ENCODE measurements at places on chromosomes 2 and 18.

GRCh38 chr18:62354151-62354550 is 29.0 kb downstream of the TNFRSF11A start:
- no peak overlapping the region for H3K27ac ChIP-seq
- no peaks in the 10 kb centered on the region for H3K36me3 ChIP-seq
- DNase-seq = no peak
- no peaks in the 10 kb centered on the region for H3K27me3 ChIP-seq
- H3K4me1 ChIP-seq = no peaks in the 10 kb centered on the region
- no peak overlapping the region for H3K4me3 ChIP-seq

DNA sequence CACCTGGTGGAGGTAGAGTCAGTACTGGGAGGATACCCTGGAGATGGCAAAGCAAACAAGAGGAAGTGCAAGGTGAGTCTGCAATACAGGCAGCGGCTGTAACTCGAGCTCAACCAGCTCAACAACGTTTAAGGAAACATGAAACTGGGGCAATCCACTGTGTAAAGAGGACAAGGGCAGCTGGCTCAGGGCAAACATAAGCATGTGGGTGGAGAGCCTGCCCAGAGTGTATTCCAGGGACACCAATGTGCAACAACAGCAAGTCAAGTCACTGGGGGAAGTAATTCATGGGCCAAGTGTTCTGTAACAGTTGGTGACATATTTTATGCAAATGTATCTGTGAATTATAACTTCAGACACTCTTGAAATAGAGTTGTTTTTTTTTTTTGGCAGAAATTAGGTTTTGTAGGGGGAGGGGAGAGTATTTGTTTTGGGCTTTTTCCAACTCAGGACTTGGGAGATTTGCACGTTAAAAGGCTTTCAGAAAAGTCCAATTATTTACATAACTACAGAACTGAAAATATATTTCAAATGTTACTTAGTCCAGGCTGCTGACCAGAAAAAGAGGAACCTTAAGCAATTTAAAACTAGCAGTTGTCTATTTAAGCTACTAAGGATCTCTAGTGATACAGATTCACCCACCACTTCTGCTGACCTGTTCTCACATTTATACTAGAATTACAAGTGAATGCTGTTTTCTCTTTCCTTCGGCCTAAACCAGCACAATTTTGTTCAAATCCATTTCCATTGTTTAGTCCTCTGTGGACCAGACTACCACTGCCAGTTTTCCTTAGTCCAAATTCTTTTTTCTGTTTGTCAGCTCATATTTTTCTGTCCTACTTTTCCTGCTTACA is 18.6 kb downstream of the NRXN1 start:
- H3K4me1 ChIP-seq = no peaks in the 10 kb centered on the region
- H3K36me3 ChIP-seq = no peaks in the 10 kb centered on the region
- H3K27ac ChIP-seq = no peak overlapping the region
- no peak for DNase-seq

DNA sequence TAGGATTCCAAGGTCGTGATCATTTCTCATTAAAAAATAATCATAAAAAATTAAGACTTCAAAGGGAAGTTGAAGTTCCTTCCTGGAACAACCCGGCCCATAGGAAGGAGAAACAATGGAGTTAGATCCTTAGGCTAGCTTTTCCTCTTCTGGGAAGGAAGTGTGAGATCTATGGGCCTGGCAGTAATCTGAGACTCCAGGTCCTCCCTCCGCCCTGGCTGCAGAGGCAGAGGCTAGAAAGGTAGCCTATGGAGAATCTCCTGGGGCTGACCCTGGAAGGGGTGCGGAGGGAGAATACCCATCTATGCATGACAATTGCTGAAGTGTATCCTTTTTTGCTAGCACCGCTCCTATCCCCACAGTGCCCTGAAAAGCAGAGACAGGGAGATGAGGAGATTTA is 37.9 kb downstream of the TRIB2 start:
- no peak overlapping the region for H3K27ac ChIP-seq
- no peaks in the 10 kb centered on the region for H3K36me3 ChIP-seq
- no peaks in the 10 kb centered on the region for H3K4me1 ChIP-seq
- H3K4me3 ChIP-seq = no peak overlapping the region
- no peaks in the 10 kb centered on the region for H3K27me3 ChIP-seq

GRCh38 chr2:191291471-191291870 is 46.3 kb downstream of the MYO1B start:
- H3K4me3 ChIP-seq = no peak overlapping the region
- H3K27ac ChIP-seq = no peak overlapping the region
- H3K27me3 ChIP-seq = no peaks in the 10 kb centered on the region
- no peak for DNase-seq

- H3K4me3 ChIP-seq = no peak overlapping the region
- peak overlapping the region; percentile 100 for H3K27ac ChIP-seq
- H3K27me3 ChIP-seq = no peaks in the 10 kb centered on the region
- peaks cover 32% of the 10 kb centered on the region for H3K4me1 ChIP-seq
- no peak for DNase-seq
- no peaks in the 10 kb centered on the region for H3K36me3 ChIP-seq
Observed at GRCh38 chr2:207149249-207150213, 16.2 kb downstream of the KLF7 start.

Data from uterus (tissue), 4 donors.